ENCODE measurements at places on chromosomes 5 and 9. TPM values are rescaled to one million over a fixed set of nuclear protein-coding genes. Genes with fewer than 3 reads are reported as not detected.

- DNase-seq = no peak
Measured at GRCh38 chr5:139844472-139845145, 49.0 kb downstream of the PSD2 start.

GPR150 gene
- not detected for total RNA-seq

CLIC3 gene
- total RNA-seq = 112 TPM

GRCh38 chr5:135245521-135246499, 153.2 kb downstream of the MACROH2A1 start:
- DNase-seq = no peak

DNA sequence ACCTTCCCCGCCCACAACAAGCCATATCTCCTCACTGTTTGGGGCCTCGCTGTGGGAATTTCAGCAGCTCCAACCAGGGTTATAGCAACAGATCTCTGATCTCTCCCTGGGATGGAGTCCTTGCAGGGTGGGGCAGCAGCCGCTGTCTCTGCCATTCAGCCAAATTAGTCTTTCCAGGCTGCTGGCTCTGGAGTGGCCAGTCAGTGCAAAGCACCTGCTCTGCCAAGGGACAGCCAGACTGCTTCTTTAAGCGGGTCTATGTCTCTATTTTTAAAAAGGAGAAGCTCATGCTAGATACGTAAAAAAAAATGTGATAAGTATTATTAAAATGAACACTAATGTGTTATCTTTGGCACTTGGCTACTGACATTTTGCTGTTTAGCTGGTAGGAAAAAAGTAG, 380.2 kb downstream of the CDH10 start:
- DNase-seq = no peak

CCNJL gene
- 15.6 TPM for total RNA-seq

SLC34A3 gene
- total RNA-seq = 0.17 TPM

SAPCD2 gene
- 2.1 TPM for total RNA-seq

OBP2B gene
- not detected for total RNA-seq

DNA sequence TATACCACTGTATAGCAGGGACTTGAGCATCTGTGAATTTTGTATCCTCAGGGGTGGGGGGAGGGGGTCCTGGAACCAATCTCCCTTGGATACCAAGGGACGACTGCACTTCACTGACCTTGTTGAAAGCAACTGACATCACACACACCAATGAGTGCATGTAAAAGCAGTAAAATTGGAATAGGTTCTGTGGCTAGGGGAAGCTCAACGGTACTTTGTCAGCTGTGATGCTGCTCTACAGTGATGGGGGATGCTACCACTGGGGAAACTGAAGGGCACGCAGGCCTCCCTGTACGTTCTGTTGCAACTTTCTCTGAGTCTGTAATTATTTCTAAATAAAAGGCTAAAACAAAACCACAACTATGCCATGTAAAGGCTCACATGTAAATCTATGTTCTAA, 47.0 kb upstream of the RETREG1 start:
- no peak for DNase-seq

TRPM6 gene
- 0.37 TPM for total RNA-seq

RPL7A gene
- total RNA-seq = 1,546 TPM

- peak; percentile 25 for DNase-seq
Measured at GRCh38 chr5:140927228-140927573, 1.1 kb downstream of the PCDHAC1 start.

GRCh38 chr5:174832025-174832424, 107.6 kb downstream of the MSX2 start:
- DNase-seq = no peak

GRCh38 chr9:97983589-97984187, 547 bp downstream of the ANP32B start:
- peak; percentile 93 for DNase-seq

GRCh38 chr5:165076686-165077085, 1571.3 kb downstream of the MAT2B start:
- no peak for DNase-seq

PHF24 gene
- 0.30 TPM for total RNA-seq

PCA3 gene
- total RNA-seq = not detected

CATSPER3 gene
- total RNA-seq = 0.67 TPM

FOXD4L5 gene
- total RNA-seq = 0.15 TPM

- DNase-seq = no peak
Measured at GRCh38 chr9:115350548-115350947, 232.6 kb upstream of the TNC start.

- DNase-seq = no peak
Measured at GRCh38 chr5:78243639-78244038, 50.9 kb downstream of the AP3B1 start.

DNA sequence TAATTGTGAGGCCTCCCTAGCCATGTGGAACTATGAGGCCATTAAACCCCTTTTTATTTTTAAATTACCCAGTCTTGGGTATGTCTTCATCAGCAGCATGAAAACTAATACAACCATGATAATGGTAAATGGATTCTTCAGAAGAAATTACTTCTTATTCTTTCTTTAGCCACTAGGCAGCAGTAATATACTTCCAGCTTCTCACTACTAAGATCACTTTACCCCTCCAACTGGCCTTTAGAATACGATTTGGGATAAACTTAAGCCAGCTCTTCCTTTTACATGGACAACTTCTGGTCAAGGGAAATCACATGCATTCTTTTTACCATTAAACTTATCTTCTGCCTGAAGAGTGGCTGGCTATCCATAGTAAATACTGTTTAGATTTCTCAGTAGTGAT, 355.4 kb downstream of the MAN2A1 start:
- DNase-seq = no peak

ABO gene
- 17.8 TPM for total RNA-seq

EMB gene
- total RNA-seq = 26.0 TPM

- no peak for DNase-seq
Measured at GRCh38 chr5:154002093-154002492, 36.6 kb downstream of the FAM114A2 start.

DNA sequence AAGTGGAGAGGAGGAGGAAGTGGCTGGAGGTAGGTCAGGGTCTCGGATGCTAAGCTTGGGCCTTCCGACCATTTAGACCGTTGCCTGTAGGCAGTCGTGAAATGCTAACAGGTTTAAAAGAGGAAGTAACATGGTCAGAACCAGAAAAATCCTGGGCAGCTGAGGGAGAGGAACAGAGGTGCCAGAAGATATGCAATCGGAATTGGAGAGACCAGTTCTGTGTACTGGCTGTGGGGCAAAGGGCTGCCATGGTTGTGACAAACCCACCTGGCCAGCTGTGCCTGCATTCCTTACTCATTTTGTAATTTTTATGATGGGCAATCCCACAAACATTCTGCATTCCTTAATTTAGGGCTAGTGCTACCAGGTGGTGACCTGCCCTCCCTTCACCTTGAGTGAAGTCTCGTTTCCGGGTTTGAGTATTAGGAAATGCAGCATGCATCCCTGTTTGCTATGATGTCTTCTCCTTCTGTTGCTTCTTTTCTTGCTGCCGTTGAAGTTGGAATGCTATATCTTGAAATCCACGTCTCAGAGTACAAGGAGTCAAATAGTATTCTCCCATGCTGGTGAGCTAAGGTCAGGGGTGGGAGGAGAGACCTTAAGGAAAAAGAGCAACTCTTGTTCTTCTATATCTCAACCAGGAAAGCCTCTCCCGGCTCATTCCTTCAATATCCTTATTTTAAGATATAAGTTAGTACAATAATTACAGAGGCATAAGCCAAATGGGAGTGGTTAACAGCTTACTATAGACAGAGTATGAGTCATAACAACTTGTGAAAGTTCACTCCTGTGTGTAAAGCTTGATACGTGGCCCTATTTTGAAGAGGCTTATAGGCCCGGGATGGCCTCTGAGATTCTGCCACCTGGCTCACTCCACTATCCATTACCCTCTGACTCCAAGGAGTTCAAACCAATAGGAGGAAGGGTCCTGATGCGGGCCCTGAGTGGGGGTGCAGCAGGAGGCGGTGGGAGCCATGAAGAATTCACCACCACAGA, 37.0 kb downstream of the B4GALT1 start:
- peak; percentile 21 for DNase-seq

DNA sequence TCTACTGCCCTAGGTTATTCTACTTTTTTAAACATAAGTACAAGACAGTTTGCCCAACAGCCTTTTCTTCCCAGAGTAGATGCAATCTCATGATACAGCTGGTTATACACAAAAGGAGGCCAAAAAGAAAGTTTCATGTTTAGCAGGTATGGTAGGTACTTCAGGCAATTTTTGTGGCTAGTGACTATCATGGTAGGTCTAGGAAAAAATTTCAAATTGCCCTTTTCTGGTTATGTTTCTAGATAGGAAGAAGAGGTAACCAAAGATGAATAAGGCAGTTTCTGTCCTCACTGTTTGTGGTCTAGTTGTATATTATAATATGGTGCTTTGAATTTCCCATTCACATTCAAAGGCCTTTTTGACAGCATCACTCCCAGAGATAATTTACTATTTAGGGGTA, 19.7 kb downstream of the MEGF9 start:
- DNase-seq = no peak

- peak; percentile 51 for DNase-seq
Measured at GRCh38 chr5:154756009-154756867, 1.1 kb downstream of the LARP1 start.

GRCh38 chr5:14257995-14258403, 114.9 kb downstream of the TRIO start:
- no peak for DNase-seq

MCTP1 gene
- 41.3 TPM for total RNA-seq

DNA sequence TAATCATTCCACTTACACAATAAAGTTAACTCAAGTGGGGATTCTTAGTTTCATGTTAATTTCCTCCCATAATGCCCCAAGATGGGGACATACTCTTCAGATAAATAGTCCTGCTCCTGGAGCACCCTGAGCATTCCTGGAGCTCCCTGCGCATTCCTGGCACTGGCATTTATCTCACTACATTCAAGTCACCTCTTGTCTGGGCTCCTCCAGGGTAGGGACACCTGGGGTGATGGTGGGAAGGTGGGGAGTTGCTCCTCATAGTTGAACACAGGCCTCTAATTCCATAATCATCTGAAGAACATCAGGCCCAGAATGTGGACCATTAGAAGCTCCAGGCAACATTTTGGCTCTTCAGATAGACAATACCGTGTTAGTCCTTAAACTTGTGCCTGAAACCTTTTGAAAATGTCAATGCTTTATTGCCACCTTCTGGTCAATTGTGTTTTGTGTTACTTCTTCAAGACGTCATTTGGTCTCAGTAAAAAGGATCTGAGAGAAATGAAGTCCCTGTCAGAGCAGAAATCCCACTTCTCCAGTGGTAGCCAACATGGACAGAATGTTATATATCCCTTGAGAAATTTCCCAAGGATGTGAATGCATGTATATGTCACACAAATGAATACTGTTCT, 14.2 kb upstream of the AGGF1 start:
- DNase-seq = no peak

- no peak for DNase-seq
Measured at GRCh38 chr9:109956717-109957440, 176.9 kb downstream of the PALM2AKAP2 start.

GRCh38 chr9:108671176-108671575, 184.6 kb downstream of the ACTL7B start:
- DNase-seq = no peak

GRCh38 chr9:78598120-78598519, 301.2 kb downstream of the PSAT1 start:
- no peak for DNase-seq

TICAM2 gene
- 2.1 TPM for total RNA-seq

DNA sequence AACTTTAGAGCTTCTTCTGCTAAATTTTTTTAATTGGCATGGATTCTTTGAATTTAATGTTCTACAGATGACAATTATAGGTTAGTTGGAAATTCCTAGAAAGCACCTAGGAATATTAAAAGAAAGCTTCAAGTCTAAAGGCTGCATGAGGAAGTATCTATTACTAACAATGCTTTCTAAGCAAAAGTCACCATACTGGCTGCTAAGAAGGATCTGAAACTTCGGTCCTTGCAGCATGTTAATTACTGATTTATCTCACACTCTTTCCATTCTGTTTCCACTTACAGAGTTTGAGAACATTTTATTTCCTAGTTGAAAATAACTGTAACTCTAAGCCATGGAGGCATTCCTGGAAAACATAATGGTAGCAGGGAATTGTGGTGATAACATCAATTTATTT, 8.4 kb downstream of the SEMA6A start:
- no peak for DNase-seq

DNA sequence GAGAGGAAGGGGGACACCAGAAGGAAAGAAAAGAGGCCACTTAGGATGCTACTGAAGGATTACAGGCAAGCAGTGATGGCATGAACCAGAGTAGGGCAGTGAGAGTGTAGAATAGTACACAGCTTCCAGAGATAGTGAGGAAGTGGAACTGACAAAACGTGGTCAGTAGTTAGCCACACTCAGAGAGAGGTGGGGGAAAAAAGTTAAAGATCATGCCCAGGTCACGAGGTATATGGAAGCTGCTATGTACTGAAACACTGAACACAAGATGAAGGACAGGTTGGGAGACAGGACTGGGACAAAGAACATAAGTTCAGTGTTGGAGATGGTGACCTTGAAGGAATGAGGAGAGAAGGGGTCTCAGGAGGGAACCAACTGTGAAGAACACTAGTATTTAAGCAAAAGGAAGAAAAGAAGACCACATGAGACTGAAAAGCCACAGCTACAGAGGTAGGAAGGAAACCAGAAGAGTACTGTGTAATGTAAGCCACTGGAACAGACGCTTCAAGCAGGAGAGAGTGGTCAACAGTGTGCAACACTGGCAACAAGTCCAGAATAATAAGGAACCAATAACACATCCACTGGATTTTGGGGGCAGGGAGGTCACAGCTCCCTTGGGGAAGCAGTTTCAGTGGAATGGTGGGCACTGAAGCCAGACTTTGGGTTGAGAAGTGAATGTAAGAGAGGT, 45.5 kb downstream of the ELL2 start:
- no peak for DNase-seq

DNA sequence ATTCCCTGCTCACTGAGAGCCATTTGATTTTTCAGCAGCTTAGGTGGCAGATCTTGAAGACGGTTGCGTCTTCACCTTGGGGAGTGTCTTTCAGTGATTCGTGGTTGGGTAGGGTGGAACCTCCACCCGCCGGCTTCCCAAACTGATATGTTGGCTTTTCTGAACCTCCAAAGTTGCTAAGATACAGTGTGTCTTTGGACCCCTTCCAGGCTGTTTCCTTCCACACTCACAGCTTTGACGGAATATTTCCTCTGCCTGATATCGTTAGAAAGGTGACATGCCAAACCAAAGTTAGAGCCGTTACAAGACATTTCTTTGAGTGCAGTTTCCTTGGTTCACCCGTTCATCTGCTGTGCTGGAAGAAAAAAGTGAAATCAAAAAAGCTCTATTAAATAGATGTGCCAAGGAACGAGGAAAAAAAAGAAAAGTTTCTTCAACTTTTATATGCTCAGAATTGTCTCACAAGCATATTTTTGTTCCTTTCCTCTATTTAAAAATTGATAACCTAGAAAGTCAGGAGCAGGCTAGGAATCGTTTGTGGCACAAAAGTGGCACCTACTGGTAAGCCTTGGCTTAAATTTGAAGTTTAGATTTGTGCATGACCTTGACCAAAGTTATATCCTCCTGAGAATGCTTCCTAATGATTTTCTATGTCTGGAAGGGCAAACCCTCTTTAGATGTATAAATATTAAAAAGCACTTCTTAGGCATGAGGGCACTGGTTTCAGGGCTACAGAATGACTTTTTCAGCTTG, 270.7 kb upstream of the WWC1 start:
- DNase-seq = no peak

- DNase-seq = no peak
Measured at GRCh38 chr9:106757514-106757913, 105.5 kb upstream of the ZNF462 start.

PCDHB11 gene
- total RNA-seq = 2.1 TPM

NTRK2 gene
- 2.8 TPM for total RNA-seq

GRCh38 chr9:93475856-93476255, 22.5 kb upstream of the FAM120AOS start:
- DNase-seq = no peak

- DNase-seq = no peak
Measured at GRCh38 chr9:110105107-110105506, 102.9 kb downstream of the C9orf152 start.

LCN15 gene
- not detected for total RNA-seq
